ENCODE measurements at places on chromosomes 3 and 15. TPM values are rescaled to one million over a fixed set of nuclear protein-coding genes. Genes with fewer than 3 reads are reported as not detected.

DNA sequence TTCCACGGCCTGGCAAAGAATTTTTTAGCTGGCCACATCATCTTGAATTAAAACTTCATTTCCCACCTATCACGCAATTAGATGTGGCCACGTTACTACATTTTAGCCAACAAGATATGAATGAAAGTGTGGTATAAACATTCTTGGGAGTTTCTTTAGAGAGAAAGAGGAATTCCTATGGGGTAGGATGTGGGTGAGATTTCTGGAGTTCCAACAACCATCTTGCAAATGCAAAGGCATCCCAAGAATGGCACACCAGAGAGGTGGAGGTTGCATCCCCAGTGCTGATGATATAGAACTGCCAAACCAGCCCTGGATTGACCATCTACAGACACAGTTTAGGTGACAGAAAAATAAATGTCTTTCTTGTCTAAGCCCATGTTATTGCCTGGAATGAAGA, 66.3 kb upstream of the AKAP13 start:
- DNase-seq = no peak

GRCh38 chr3:123774474-123774873, 109.7 kb downstream of the MYLK start:
- no peak for DNase-seq

DNA sequence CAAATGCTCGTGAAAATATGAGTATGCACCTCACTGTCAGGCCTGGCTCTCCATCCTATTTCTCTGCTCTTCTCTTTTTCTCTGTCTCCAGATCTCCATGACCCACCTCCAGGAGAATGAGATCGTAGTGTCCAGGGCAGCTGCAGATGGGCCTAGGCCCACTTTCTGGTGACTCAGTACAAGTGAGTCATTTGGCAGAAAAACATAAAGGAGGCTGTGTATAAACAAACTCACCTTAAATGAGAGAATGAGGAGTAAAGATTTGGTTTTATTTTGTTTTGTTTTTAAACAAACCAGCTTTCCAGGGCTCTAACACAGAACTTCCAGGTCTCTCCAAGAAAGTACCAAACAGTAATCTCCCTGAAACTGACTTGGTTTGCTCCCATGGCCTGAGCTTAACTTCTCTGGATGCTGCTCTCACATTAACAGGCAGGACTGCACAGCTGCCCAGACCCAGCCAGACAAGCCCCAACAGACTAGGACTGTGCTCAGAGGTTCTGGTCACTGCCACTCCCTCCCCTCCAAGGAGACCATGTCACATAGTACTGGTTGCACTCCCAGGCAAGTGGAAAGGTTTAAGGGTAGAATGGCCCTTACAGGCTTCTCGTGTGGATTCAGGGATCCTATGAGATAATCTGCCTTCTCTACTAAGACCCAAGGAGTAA, 1.5 kb upstream of the HEG1 start:
- peak; percentile 83 for DNase-seq

DNA sequence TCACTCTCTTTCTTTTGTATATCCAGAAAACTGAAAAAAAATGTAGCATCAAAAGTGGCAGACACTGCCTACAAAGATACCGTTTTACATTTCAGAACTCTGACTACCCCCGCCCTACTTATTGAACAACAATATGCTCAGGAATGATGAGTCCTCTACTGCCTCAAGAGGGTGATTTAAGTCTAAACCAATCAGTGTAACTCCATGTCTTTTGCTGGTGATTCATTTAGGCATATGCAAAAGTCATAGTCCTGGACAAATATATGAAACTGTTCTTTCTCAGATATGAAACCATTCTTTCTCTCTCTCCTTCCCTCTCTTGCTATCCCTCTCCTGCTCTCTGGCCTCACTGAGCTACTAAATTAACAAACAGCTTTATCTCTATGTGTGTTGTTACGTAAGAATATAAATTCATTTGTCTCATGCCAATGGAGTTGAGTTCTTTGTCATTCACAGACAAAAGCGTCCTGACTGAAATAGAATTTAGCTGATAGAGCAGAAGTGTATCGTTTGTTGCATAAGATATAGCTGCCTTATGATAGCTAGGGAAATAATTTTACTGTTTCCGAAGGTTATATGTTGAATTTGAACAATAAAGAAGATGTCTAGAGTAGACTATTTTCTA, 133.7 kb upstream of the OSTN start:
- no peak for DNase-seq

Gene SKOR1
- 0.15 TPM for total RNA-seq

- peak; percentile 28 for DNase-seq
Observed at GRCh38 chr3:9704347-9705322, 1.0 kb downstream of the CPNE9 start.

DNA sequence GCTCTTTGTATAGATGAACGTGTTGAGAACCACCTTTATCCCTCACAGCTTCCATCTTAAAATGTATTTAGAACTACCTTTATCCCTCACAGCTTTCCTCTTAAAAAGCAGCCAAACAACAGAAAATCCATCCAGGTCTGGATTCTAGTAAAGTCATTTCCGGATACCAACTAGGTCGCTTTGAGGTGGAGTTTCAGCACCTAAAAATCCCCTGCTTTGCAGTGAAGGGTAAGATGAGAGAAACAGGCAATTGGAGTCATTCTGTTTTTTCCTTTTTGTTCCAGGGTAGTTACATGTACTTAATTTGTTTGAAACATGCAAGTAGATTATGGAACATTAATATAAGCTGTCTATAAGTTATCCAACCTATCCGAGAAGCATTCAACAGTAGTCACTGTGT, 192.0 kb downstream of the UBE2E2 start:
- DNase-seq = no peak

DNA sequence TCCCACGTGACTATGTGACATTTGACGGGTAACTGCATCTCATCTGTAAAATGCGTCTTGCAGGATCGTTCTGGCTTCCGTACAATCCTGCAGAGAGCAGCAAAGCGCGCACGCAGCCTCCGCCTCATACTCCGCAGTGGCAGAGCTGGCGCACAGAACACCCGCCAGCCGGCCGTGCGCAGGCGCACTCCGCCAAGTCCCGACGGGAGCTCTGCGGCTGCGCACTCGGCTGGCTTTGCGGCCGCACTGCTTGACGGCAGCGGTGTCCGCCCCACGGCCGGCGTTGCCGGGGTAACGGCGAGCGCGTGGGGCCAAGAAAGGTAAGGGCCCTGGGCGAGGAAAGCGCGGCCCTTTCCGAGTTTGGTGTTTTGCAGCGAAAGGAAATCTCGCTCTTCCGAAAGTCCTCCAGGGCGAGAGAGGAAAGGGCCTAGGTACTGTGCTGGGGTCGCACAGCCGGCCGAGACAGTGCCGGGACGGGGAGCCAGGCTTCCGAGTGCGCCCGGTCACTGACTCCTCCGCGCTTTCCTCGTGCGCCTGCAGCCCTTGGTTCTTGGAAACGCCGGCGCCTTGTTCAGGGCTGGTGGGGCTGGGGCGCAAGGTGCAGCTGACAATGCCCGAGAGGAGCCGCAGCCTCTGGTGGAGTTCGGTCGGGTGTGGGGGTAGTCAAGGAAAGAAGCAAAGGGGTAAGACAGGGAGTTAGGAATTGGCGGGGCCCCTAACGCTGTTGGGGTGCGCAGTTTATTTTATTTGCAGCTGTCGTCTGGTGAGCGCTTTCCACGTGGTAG, at the start of gene TSEN2:
Gene TSEN2 (plus strand): TSS at position 283 of the 785 bp plus-strand sequence. CDS start 5,321 bp downstream, outside the sequence.
- peak; percentile 96 for DNase-seq

Gene RTP1
- not detected for total RNA-seq

DNA sequence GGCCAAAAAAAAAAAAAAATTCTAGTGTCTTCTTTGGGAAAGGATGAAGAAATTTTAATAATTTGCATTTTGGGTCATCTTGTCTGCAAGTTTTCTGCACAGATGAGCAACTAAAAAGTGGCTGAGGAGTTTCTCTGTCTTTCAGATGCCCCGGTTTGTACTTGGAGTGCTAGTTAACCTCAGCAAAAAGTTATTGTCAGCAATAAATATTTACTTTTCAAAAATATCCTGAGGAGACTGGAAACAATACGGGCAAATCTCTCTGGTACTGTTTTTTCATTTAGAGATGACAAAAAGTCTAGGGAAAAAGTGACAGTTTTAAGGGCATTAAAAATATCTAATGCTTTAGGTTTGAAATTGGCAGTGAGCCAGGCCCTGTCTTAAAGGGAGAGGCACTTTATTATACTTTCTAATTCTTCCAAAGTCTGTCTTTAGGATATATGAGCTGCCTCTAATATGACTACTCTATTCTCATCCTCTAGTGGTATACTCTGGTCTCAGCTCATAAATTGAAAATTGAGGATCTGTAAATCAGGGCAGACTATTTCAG, 436.0 kb upstream of the NR2F2 start:
- DNase-seq = peak; percentile 21

Data from endothelial cell of umbilical vein (primary cell).